ENCODE measurements at places on chromosomes 3 and 15.

- DNase-seq = no peak
These were observed 717.3 kb downstream of the OTOL1 start for GRCh38 chr3:162213956-162214355.

- no peak for DNase-seq
These were observed 38.7 kb upstream of the CA12 start for GRCh38 chr15:63420333-63420747.

GRCh38 chr3:122458992-122459391 lies 43.1 kb upstream of the WDR5B start:
- peak; percentile 55 for DNase-seq

DNA sequence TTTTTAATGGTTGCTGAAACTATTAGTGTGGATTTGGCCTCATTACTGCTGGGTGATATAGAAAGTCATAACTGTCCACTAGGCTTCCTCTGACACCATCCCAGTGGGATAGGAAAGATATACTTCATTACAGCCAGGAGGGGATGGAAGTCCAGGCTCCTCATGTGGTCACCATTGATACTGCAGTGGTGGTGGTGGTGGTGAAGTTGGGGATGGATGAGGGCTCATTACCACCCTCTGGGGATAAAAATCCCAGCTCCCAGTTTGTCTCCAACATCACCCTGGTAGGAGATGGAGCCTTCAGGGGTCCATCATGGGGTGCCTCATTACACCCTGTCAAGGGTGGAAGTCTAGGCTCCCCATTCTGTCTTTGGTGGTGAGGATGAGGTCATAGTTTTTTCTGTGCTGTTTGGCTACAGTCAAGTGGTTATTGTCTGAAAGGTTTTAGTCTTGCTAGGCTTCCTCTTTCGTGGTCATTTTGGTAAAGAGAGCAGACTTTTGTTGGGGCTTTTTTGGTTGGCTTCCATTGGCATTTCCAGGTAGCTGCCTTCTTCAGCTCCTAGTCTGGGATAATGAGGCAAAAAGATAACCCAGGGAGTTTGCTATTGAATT lies 30.1 kb upstream of the FILIP1L start:
- peak; percentile 1 for DNase-seq

DNA sequence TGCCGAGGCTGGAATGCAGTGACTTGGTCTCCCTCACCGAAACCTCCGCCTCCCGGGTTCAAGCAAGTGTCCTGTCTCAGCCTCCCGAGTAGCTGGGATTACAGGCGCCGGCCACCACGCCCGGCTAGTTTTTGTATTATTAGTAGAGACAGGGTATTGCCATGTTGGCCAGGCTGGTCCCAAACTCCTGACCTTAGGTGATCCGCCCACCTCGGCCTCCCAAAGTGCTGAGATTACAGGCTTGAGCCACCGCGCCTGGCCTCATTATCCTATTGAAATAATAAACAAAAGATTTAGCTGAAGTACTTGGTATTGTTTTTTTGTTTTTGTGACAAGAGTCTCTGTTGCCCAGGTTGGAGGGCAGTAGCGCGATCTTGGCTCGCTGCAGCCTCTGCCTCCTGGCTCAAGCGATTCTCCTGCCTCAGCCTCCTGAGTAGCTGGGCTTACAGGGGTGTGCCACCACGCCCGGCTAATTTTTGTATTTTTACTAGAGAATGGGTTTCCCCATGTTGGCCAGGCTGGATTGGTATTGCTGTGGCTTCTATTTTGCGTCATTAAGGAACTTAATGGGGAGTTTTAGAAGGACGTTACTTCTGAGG lies 1.5 kb downstream of the RPL35A start:
- DNase-seq = peak; percentile 47

DNA sequence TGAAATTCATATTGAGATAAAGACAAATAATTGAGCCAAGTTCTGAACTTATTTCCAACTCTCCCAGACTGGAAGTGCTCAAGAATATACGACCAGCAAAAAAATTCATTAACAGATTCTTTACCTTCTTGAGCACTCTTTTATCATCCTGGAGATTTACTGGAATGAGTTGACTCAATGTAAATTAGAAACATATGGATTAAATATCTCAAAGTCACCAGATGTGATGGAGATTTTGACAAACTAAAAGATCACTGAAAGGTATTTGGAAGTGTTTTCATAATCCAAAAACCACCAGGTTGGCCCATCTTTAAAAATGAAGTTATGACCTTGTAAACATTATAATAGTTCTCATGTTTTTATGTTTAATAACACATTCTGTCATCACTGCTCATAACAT lies 433.2 kb upstream of the RASGRP1 start:
- no peak for DNase-seq

GRCh38 chr3:128385080-128385832 lies 81.4 kb downstream of the DNAJB8 start:
- no peak for DNase-seq

DNA sequence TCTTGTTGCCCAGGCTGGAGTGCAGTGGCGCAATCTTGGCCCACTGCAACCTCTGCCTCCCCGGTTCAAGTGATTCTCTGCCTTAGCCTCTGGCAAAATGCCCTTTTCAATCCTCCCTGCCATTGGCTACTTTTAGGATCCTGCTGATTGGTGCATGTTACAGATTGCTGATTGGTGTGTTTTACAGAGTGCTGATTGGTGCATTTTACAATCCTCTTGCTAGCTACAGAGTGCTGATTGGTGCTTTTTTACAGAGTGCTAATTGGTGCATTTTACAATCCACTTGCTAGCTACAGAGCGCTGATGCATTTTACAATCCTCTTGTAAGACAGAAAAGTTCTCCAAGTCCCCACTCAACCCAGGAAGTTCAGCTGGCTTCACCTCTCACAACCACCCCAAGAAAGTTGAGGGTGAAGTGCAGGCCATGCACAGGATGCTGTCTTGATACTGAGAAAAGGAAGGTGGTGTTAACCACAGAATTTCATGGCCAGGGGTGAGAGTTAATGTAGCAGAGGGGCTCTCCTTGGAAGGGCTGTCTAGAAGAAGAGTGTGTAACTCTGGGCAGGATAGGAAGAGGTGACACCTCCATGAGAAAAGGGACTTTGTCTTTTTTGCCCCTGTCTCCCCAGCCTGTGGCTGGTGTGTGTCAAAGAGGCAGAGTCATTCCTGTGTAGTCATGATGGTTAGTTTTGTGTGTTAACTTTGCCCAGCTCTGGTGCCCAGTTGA lies 145.9 kb downstream of the APBA2 start:
- no peak for DNase-seq

DNA sequence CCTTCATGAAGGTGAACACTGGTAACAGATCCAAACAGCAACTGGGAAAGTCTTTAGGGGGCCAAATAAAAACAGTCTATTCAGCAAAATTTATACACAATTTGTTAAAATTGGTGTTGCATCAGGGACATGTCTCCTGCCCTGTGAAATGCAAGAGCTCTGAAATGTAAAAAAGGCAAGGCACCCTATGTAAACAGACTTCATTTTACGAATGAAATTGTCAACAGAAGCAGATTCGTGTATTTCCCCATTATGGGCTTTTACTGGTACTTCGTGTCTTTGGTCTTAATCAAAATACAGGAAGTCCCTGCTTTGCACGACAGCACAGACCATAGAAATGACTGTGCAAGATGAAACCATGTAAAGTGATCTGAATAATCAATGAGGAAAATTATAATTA lies 127.3 kb upstream of the THBS1 start:
- peak; percentile 84 for DNase-seq

DNA sequence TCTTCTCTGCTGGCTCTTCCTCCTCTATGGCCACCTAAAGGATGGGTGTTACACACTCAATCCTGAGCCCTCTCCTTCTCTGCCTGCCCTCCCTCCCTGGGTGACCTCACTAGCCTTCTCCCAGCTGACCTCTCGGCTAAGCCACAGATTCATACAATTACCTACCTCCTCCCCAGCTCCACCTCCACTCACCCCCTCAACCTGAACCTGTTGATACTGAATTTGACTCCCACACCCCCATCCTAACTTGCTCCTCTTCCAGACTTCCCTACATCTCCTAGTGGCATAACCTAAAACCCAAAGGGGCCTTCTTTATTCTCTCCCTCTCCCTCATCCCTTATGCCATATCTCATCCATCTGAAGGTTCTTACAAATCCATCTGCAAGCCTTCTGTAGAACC lies 17.1 kb downstream of the HOMER2 start:
- DNase-seq = no peak

DNA sequence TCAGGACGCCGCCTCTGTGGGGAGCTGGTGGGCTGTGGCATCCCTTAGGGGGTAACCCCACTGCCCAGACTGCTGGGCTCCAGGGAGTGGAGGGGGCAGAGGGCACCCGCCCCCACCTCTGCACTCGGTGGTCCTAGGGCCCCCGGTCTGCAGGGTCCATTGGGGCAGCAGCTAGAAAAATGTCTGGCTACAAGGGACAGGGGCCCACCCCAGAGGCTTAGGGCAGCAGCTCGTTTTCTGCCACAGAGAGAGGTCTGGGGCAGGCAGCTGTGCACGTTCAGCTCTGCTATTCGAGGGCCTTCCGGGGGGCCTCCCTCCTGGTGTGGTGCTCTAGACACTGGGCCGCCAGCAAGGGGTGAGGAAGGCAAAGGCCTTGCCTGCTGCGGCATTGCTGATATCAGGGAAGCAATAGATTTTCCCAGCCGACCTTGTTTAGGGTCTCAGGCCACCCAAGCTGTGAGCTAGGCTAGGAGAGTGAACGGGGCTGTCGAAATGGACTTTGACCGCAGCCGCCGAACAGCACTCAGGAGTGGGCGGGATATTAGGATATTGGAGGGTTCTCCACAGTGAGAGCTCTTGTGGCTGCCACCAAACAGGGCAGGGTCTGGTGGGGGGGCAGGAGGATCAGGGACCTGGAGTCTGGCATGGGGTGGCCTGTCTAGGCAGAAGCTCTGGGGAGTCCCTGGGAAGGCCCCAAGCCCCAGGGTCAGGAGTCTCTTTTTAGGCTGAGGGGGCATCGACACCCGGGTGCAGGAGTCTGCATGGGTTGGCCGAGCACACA lies 61.4 kb upstream of the KLF13 start:
- peak; percentile 33 for DNase-seq

GRCh38 chr15:54514601-54515000 lies 536.4 kb downstream of the UNC13C start:
- DNase-seq = no peak

DNA sequence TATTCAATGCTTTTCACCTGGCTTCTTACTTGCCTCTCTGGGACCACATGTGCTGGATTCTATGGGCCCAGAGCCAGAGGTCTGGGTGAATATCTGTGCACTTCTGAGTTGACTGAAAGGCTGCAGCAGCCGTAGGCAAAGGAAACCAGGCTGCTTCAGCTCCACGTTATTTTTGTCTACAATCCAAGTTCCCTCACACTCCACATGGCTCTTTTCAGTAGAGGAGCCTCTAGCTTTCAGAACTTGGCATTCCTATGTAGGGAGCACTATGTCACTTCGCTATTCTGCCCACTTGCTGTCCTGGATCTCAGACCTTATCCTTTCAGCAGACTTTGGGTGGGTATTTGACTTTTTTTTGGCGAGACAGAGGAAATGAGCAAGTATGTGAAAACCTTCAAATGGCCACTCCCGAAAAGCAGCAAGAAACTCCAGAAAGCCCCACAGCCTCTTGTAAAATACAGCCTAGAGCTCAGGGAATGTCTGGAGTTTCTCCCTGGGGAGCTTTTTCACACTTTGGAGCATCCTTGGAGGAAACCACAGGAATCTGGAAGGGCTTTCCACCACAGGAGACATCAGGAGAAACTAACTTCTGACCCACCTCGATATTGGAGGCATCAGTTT lies 80.9 kb downstream of the DUT start:
- no peak for DNase-seq

DNA sequence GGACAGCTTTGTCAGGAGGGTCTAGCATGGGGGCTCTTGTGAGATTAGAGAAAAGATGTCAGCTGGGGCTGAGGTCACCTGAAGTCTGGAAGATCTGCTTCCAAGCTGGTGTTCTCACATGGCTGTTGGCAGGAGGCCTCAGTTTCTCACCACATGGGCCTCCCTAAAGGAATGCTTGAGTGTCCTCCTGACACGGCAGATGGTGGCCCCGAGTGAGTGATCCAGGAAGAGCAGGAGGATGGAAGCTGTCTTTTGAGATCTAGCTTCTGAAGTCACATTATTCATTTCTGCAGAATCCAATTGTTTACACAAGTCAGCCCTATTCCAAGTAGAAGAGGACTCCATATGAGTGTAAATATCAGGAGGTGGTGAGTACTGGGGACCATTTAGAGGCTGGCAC lies 344.0 kb upstream of the PROK2 start:
- no peak for DNase-seq

DNA sequence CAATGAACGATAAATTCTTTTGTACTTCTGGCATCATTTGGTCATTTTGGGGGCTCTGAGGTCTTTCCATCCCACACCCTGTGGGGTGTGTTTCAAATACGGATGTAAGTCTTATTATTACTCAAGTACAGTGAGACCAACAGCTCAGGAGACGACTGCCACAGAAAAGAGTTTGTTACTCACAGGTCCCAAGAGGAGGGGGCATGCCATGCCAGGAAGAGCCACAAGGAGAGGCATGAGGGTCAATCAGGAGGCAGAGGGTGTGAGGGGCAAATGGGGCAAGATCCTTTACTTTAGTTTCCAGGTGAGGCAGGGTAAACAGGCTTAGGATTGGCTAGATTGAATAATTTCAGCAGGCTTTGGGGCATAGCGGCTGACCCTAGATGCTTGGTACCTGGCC lies 21.6 kb downstream of the TRH start:
- DNase-seq = no peak

DNA sequence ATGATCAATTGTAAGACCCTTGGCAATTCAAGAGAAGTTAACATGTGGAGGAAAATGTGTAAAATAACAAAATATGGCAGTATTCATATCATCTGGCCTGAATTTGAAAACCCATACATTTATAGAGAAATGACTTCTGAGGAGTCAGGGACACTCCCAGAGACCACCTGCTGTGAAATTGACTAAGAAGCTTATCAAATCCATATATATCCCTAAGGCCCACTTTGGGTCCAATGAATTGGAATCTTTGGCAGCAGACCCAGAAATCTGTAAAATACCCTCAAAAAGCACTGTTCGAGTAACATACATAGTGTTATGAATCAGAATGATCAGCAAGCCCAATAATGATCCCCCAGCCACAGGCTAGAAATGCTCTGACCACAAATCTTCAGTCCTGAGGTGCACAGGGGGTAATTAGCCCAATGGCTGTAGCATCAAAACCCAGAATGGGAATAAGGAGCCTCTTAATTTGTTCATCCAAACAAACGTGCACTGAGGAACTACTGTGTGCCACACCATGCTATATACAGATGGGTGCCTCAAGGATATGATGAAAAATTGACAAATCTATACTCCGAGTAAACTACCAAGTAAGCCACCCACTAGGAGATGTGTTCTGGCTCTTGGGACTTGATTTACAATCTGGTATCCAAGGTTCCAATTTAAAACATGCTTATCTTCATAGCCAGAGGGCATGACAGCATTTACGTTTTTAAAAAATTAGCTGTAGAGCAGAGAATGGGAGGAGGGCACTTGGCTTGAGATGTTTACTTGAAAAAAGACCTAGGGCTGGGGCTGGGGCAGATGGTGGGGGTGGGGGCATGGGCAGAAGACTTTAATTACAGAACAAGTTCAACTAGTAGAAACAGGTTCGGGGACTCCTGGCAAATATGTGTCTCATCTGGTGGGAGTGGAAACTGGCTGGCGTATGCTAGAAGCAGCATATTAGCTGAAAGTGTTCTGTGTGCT lies 9.1 kb upstream of the ARHGEF3 start:
- DNase-seq = no peak

Data from inflammatory macrophage treated with lipopolysaccharide for 1 hour (primary cell).